HCT116 (cell line): ENCODE measurements at places on chromosomes 13 and 19. TPM values are rescaled to one million over a fixed set of nuclear protein-coding genes. Genes with fewer than 3 reads are reported as not detected.

The GPR18 gene
- total RNA-seq, result not detected

DNA sequence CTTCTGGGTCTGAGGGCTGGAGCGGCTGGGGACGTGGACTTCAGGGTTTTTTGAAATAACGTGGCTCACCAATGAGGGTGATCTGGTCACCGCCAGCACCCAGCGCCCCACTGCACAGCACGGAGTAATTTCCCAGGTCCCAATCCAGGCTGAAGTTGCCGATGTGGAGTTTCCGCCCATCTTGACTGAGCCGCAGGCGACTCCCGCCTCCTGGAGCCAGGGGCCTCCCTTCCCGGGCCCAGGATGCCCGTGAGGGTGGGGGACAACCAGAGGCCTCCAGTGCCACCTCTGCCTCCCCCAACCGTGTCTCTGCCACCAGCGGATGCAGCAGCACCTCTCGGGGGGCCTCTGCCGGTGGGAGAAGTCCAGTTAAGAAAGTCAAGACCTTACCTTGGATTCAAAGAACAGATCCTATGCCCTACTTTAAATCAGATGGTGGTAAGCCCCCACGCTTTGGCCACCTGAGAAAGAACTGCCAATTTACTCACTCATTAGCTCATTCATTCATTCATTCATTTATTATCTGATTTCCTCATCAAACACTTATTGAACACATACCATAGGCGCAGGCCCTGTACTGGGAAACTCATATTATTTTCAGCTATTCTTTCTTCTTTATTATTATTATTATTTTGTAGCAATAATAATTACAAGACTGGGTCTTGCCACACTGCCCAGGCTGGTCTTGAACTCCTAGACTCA lies 3.9 kb downstream of the VSIG10L start:
- peak overlapping the region; percentile 55 for H3K27ac ChIP-seq
- H3K4me1 ChIP-seq, result peaks cover 5% of the 10 kb centered on the region; the same call in 1 of the 2 replicates
- H3K4me3 ChIP-seq, result peak overlapping the region; percentile 67
- no peaks in the 10 kb centered on the region for H3K36me3 ChIP-seq
- DNase-seq, result no peak

DNA sequence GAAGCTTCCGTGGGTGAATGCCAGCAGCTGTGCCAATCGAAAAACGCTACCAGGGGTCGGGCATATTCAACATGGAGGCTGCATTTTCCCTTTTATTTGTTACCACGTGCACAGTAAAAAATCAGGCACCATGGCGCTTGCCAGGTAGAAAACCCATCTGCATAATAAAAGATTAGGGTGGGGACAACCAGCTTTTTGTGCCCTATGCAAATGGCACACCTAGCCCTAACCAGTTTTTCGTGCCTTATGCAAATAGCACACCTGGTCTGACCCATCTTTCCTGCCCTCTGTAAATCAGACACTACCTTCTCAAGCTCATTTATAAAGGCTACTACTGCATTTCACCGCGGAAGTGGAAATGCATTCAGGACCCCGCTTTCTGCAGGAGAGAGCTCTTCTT lies 62.1 kb upstream of the FREM2 start:
- no peaks in the 10 kb centered on the region for H3K27me3 ChIP-seq
- H3K36me3 ChIP-seq, result no peaks in the 10 kb centered on the region
- no peak overlapping the region for H3K27ac ChIP-seq
- H3K4me3 ChIP-seq, result no peak overlapping the region
- no peak for DNase-seq
- no peaks in the 10 kb centered on the region for H3K4me1 ChIP-seq

DNA sequence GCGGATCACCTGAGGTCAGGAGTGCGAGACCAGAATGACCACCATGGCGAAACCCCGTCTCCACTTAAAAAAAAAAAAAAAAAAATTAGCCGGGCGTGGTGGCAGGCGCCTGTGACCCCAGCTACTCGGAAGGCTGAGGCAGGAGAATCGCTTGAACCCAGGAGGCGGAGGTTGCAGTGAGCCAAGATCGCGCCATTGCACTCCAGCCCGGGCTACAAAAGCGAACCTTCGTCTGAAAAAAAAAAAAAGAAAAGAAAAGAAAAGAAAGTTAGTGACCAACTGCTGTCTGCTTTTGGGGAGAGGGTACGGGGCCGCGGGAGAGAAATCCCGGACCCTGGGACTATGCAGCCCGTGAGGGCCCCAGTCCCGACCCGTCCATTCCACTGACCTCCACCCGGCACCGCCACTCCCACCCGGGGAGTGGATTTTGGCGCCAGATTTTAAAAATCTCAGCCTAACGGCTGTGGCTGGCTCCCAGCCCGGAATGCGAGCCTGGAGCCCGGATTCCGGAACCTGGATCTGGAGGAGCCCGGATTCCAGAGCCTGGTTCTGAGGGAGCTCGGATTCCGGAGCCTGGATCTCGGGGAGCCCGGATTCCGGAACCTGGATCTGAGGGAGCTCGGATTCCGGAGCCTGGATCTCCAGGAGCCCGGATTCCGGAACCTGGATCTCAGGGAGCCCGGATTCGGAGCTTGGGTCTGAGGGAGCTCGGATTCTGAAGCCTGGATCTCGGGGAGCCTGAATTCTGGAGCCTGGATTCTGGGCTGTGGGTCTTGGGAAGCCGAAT lies 6.1 kb upstream of the LMNB2 start:
- peak; percentile 97 for DNase-seq
- peaks cover 11% of the 10 kb centered on the region; the same call in 1 of the 2 replicates for H3K4me1 ChIP-seq
- peak overlapping the region; percentile 69 for H3K4me3 ChIP-seq
- peak overlapping the region; percentile 88 for H3K27ac ChIP-seq
- no peaks in the 10 kb centered on the region for H3K27me3 ChIP-seq

The GNG7 gene
- total RNA-seq, result 11.3 TPM

The TSKS gene
- total RNA-seq, result 0.76 TPM

DNA sequence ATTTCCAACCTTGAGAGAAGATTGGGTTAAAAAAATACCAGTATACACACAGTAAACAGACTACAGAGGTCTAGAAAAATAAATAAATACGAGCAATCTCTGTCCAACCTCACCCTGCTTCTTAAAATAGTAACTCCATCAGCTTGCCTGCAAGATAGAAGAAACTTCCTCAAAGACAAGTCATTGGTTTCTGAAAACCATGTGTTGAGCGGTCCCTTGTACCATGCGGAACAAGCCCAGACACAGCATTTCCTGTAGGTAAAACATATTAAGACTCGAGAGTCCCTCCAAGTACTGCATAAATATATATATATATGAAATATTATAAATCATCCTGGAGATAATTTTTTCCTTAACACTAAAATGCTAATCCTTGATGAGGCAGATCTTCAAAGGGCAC lies 157.4 kb downstream of the MZT1 start:
- no peaks in the 10 kb centered on the region for H3K27me3 ChIP-seq
- H3K27ac ChIP-seq, result no peak overlapping the region
- no peak for DNase-seq

GRCh38 chr13:44870456-44870929 lies 118.8 kb downstream of the NUFIP1 start:
- no peaks in the 10 kb centered on the region for H3K4me1 ChIP-seq
- H3K27me3 ChIP-seq, result no peaks in the 10 kb centered on the region
- no peaks in the 10 kb centered on the region for H3K36me3 ChIP-seq
- DNase-seq, result no peak

DNA sequence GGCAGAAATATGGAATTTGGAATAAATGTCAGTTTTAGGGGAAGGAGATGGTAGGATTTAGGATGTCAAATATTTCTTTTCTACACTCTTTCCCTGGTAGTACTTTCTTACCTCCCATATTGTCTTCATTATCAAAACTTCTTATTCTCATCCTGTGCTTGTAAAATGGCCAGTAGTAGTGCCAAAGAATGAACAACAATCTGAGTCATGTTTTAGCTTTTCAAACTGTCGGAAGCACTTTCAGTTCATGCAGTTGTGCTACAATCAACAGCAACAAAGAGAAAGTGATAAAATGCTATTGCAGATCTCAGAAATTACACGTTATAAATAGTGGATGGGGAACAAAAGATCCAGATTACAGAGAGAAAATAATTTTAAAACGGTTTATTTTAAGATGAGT lies 193.7 kb upstream of the RXFP2 start:
- H3K4me1 ChIP-seq, result no peaks in the 10 kb centered on the region
- H3K27me3 ChIP-seq, result peaks cover 38% of the 10 kb centered on the region
- no peak overlapping the region for H3K4me3 ChIP-seq
- H3K27ac ChIP-seq, result no peak overlapping the region
- no peak for DNase-seq
- no peaks in the 10 kb centered on the region for H3K36me3 ChIP-seq

The SELENOV gene
- not detected for total RNA-seq

The ZNF559 gene
- 10.9 TPM for total RNA-seq

The CYP2A6 gene
- 0.57 TPM for total RNA-seq

- no peak overlapping the region for H3K4me3 ChIP-seq
- DNase-seq, result no peak
- no peaks in the 10 kb centered on the region for H3K27me3 ChIP-seq
- no peaks in the 10 kb centered on the region for H3K36me3 ChIP-seq
- H3K4me1 ChIP-seq, result no peaks in the 10 kb centered on the region
Measured at GRCh38 chr13:63696055-63696454, 2280.4 kb upstream of the PCDH20 start.

DNA sequence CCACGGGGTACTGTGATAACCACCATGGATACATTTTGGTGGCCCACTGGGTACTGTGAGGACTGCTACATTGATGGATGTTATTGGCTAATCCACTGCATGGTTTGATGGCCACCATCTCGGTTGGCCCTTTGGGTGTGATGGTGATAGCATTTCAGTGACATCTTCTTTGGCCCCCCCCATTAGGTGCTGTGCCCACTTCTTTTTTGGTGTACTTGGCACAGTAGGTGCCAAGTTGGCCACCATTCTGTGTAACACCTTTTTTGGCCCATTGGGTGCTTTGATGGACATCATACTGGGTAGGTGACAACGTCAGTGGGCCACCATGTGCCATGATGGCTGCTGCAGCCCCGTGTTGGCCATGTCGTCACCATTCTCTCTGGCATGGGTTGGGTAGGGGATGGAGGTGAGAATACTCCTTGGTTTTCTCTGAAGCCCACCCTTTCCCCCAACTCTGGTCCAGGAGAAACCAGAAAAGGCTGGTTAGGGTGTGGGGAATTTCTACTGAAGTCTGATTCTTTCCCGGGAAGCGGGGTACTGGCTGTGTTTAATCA lies 9.2 kb downstream of the FOXA3 start:
- no peaks in the 10 kb centered on the region for H3K27me3 ChIP-seq
- no peak overlapping the region for H3K4me3 ChIP-seq
- peaks cover 4% of the 10 kb centered on the region; the same call in 1 of the 2 replicates for H3K4me1 ChIP-seq
- H3K27ac ChIP-seq, result no peak overlapping the region
